ENCODE measurements at places on chromosomes 5 and 9. TPM values are rescaled to one million over a fixed set of nuclear protein-coding genes. Genes with fewer than 3 reads are reported as not detected.

- no peak for DNase-seq
Observed at GRCh38 chr9:136622538-136622948, 40.2 kb upstream of the EGFL7 start.

GRCh38 chr5:136037001-136037705, 8.4 kb downstream of the TGFBI start:
- no peak for DNase-seq

The APBA1 gene
- 0.05 TPM for total RNA-seq

DNA sequence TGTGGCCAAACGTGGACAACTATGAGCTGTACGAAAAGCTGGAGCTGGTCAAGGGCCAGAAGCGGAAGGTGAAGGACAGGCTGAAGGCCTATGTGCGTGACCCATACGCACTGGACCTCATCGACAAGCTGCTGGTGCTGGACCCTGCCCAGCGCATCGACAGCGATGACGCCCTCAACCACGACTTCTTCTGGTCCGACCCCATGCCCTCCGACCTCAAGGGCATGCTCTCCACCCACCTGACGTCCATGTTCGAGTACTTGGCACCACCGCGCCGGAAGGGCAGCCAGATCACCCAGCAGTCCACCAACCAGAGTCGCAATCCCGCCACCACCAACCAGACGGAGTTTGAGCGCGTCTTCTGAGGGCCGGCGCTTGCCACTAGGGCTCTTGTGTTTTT, 3.3 kb downstream of the CDK9 start:
- no peak for DNase-seq

The GBA2 gene
- total RNA-seq = 109 TPM

GRCh38 chr9:88833946-88834345, 157.3 kb upstream of the S1PR3 start:
- DNase-seq = no peak

DNA sequence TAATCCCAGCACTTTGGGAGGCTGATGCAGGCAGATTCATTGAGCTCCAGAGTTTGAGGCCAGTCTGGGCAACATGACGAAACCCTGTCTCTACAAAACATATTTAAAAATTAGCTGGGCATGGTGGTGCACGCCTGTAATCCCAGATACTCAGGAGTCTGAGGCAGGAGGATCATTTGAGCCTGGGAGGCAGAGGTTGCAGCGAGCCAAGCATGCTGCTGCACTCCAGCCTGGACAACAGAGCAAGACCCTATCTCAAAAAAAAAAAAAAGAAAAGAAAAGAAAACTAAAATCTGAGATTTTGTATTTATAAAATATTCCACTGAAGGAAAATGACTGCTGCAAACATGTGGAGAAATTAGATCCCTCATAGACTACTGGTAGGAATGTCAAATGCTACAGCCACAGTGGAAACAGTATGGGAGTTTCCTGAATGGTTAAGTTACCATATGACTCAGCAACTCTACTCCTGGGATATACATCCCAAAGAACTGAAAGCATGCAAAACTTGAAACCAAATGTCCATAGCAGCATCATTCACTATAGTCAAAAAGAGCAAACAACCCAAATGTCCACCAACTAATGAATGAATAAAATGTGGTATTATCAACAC, 106.1 kb downstream of the UBAP2 start:
- no peak for DNase-seq

DNA sequence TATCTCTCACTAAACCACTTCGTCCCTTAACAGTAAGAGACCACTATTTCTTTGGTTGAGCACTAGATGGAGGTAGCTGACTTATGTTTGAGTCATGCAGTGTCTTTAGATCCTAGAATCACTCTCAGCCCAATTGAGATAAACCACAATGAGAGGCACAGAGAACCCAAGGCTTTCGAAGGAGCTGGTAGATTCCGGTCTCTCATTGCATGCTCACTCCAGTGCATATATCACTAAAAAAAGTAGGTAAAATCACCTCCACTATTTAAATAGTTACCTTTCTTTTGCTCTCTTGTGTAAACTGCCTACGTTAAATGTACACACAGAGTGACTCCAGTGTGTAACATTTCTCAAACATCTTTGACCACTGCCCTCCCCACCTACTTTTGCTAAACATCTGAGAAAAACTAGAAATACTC, 27.6 kb downstream of the ACTL7A start:
- DNase-seq = no peak

DNA sequence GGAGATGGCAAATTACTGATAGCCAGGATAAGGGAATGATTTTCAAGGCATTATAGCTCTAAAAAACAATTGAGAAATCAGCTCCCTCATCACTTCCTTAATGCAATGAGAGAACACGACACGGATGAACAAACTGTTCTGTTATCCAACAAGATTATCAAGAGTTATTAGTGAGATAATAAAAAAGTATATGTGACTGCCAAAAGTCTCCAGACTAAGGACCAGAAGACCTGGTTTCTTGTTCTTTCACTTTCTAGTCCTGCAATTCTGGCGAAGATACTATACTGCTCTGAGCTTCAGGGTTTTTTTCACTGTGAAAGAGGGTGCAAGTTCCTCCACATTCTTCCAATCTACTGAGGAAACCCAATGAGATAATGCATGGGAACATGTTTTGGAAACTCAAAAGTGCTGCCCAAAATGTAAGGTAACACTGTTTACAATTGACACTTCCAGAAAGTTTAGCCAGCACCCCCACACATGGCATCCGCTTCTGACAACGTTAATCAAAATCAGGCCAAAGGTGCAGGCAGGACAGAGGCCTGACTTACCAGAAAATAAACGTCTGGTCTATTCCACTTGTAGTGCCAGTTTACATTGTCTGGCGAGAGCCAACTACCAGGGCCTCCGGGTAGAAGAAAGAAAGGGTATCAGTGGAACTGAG, 254.2 kb downstream of the DOCK8 start:
- no peak for DNase-seq

DNA sequence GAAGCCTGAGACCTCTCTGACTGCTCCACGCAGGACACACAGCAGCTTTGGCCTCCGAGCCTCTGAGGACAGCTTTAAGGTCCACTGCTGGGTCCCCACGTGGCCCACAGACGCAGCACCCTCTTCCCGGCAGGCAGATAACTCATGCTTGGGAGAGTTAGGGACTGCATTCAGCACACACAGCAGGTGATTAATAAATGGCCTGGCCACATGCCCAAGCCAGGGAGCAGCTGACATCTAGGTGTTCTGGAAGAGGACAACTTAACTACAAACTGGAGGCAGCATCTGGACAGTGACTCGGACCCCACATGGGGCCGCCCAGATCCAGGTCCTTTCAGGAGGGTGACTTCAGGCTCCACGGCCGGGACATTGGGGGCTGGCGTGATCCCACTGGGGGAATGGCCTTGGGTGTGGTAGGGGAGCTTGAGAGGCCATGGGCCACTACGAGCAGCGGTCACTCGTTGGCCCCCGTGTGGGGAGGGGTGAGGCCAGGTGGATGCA, 11.3 kb downstream of the NINJ1 start:
- DNase-seq = no peak

DNA sequence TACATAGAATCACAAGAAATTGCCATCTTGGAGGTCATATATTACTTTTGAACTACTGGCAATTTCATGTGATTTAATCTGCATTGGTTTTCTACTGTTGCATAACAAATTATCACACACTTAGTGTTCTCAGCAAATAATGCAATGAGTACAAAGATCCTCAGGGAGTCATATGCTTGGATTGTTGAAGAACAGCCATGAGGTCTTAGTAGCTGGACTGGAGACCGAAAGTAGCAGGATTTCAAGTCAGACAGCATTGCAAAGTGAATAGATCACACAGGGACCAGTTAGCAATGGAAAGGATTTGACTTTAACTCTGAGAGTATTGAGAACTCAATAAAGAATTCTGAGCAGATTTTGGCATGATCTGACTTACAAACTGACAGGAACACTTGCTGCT, 32.2 kb upstream of the FRMD3 start:
- DNase-seq = no peak

DNA sequence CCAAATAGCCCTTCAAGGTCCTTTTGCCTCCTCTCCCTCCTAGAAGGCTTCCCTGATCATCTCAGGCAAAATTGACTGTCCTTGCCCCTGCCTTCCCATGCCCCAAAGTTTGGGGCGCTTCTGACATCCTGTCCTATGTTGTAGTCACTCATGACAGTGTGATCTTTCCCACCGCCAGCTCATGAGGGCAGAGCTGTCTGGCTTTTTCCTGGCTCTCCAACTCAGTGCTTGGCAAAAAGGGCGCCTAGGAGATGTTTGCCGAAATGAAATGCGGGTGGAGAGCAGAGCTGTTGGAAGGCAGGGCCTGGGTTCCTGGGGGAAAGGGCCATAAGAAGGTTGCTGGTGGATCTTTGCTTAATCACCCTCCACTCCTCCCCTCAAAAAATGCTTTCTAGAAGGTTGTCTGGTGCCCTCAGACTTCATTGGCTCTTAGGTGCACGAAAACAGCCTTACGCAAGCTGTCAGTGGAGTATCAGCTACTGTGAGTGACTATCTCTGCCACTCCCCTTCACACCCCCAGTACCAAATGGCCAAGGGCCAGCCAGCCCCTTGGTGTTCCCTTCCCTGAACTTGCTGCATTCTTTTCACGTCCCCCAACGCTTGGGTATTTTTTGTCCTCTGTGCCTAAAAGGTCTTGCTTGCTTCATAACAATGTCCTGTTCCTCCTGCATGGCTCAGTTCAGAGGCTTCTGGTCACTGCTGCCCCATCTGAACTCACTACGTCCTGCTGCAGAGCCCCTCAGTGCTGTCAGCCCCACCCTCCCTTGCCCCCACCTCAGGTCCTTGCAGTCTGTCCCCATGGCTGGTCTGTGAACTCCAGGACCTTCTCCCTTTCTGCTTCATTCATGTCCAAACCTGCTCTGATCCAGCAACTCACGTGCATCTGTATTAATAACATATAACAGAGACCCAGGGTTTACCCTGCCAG, 2.6 kb upstream of the SLC25A51 start:
- no peak for DNase-seq

The PTCD2 gene
- total RNA-seq = 13.0 TPM

DNA sequence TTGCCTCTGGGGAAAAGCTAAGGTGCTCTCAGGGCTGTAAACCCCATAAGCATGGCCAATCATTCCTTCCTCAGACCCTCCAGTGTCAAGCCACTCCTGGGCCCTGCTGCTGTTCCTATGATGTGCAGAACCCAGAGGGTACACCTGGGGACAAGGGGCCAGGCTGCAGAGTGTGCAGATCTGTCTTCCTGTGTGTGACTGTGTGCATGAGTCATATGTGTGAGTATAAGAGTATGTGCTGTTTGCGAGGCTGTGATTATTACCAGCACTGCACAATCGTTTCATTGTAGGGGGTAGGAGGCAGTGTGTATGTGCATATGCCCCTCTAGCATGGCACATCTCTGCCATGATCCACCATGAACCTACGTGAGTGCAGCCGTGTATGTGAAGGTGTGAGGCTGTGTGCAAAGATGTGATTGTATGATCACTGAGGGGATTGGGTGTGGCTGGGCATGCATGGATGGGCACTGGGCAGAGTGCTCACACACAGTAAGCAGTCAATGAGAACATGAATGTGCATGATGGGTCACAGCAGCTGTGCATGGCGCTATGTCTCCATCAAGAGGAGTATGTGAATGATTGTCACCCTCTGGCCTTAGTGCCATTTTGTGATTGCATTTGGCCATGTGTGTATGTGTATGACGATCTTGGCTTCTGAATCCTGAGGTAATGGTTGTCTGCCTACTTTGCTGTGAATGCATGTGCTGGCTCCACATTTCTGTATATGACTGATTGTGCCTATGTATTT, 2.4 kb upstream of the OR1K1 start:
- no peak for DNase-seq

DNA sequence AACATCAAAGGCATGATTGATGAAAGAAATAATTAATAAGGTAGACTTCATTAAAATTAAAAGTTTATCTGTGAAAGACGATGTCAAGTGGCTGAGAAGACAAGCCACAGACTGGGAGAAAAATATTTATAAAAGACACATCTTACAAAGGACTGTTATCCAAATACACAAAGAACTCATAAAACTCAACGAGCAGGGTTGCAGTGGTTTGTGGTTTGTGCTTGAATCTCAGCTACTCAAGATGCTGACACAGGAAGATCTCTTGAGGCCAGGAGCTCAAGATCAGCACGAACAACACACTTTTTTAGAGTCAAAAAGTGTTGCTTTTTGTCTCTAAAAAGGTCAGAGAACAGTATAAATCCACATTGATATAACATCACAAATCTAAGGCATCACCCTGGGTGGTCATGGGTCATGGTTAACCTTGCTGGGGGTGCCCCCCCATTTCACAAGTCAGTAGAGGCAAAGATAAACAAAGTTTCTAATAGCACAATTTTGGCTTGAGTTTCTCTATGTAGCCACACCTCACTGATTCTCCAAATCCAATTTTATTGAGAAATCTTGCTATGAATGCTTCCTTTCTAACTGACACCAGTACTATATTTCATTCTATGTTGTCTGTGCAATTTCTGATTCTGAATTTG, 342.9 kb upstream of the RPS23 start:
- DNase-seq = no peak

The SCGB3A2 gene
- 0.39 TPM for total RNA-seq

The CARTPT gene
- total RNA-seq = not detected

The CCDC69 gene
- total RNA-seq = 2.1 TPM

DNA sequence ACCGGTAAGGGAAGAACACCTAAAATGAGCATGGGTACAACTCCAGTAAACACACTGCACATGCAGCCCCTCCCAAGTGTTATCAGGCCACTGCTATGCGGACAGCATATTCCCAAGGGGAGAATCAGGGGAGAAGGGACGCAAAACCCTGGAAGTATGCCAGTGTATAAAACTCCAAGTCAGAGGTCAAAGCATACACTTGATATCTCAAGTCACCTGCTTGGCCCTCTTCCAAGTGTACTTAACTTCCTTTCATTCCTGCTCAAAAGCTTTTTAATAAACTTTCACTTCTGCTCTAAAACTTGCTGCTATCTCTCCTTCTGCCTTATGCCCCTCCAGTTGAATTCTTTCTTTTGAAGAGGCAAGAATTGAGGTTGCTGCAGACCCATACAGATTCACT, 408.1 kb downstream of the HTR1A start:
- DNase-seq = no peak

DNA sequence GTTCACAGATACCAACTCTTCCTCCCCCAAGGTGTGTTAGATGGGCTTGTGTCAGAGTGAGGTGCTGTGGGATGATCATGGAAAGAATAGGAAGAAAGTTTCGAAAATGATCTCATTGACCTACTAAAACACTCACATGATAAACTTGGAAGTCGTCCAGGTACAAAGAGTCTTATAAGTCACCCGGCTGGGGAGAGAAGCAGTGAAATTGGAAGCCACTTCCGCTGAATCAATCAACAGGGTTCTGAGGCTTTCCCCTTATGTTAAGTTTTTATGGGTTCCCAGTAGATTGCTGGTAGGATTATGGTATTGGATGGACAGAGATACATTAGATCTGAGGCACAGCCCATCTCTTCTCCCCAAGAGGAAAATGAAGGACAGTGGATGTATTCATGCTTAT, 218.8 kb upstream of the MSX2 start:
- DNase-seq = no peak

The MELK gene
- total RNA-seq = 112 TPM

The PAIP1 gene
- total RNA-seq = 127 TPM

GRCh38 chr5:150506571-150507473, 1.1 kb upstream of the NDST1 start:
- DNase-seq = no peak

The FAM81B gene
- total RNA-seq = not detected

The CBY3 gene
- total RNA-seq = 0.39 TPM

- DNase-seq = no peak
Observed at GRCh38 chr5:142115937-142116614, 7.5 kb downstream of the NDFIP1 start.

The CCDC171 gene
- total RNA-seq = 1.5 TPM
